ENCODE measurements at places on chromosomes 12 and 14. TPM values are rescaled to one million over a fixed set of nuclear protein-coding genes. Genes with fewer than 3 reads are reported as not detected.

The SPIC gene
- total RNA-seq, result not detected

The ASCL1 gene
- not detected for total RNA-seq

The RIMBP2 gene
- not detected for total RNA-seq

The GZMH gene
- not detected for total RNA-seq

The ARMH4 gene
- not detected for total RNA-seq

The CARMIL3 gene
- not detected for total RNA-seq

The RASSF9 gene
- total RNA-seq, result 3.5 TPM

The TAS2R50 gene
- total RNA-seq, result 0.23 TPM

The GPX2 gene
- total RNA-seq, result 21.2 TPM

The TMEM263 gene
- 22.0 TPM for total RNA-seq

All from airway epithelial cell (primary cell).